Breast epithelium (tissue), 4 donors: ENCODE measurements at places on chromosomes 11 and 22. TPM values are rescaled to one million over a fixed set of nuclear protein-coding genes. Genes with fewer than 3 reads are reported as not detected.
A peak's percentile ranks its signal among the peaks of the same experiment; 100 is the strongest.

GRCh38 chr11:111923351-111923788 lies 4.7 kb downstream of the C11orf52 start:
- H3K4me1 ChIP-seq: peaks cover 14% of the 10 kb centered on the region
- H3K27ac ChIP-seq: peak overlapping the region; percentile 88
- no peak overlapping the region for H3K4me3 ChIP-seq

DNA sequence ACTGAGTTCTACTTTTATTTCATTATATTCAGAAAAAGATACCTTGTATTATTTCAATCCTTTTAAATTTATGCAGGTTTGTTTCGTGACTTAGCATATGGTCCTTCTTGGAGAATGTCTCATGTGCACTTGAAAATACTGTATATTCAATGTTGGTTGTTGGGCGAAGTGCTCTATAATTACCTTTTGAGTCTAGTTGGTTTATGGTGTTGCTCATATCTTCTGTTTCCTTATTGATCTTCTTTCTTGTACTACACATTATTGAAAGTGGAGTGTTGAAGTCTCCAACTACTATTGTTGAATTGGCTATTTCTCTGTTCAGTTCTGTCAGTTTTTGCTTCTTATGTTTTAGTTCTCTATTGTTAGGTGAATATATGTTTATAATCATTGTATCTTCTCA lies 90.4 kb downstream of the KCNQ1OT1 start:
- no peaks in the 10 kb centered on the region for H3K4me1 ChIP-seq
- H3K36me3 ChIP-seq: no peaks in the 10 kb centered on the region
- no peak for DNase-seq

GRCh38 chr22:50341977-50342650 lies 1.0 kb upstream of the PPP6R2 start:
- H3K36me3 ChIP-seq: no peaks in the 10 kb centered on the region
- DNase-seq: peak; percentile 81
- no peaks in the 10 kb centered on the region for H3K27me3 ChIP-seq
- H3K27ac ChIP-seq: peak overlapping the region; percentile 30
- H3K4me1 ChIP-seq: peaks cover 6% of the 10 kb centered on the region
- peak overlapping the region; percentile 96 for H3K4me3 ChIP-seq

DNA sequence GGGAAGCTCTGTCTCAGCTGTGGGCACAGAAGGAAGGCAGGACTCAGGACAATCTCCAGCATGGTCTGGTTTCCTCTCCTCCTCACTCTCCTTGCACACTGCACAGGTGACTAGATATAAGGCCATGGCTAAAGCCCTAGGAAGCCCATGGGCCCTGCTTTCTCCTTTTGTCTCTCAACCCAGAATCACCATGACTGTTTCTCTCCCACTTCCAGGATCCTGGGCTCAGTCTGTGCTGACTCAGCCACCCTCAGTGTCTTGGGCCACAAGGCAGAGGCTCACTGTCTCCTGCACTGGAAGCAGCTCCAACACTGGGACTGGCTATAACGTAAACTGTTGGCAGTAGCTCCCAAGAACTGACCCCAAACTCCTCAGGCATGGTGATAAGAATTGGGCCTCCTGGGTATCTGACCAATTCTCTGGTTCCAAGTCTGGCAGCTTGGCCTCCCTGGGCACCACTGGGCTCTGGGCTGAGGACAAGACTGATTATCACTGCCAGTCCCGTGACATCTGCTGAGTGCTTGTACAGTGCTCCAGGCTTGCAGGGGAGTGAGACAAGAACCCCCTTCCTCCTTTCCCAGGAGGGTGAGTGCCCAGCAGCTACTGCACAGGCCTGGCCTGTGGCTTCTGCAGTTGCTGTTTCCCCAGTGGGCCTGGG lies 104.0 kb upstream of the TOP3B start:
- H3K4me1 ChIP-seq: no peaks in the 10 kb centered on the region
- peaks cover 8% of the 10 kb centered on the region for H3K27me3 ChIP-seq
- H3K27ac ChIP-seq: no peak overlapping the region
- H3K36me3 ChIP-seq: no peaks in the 10 kb centered on the region

GRCh38 chr22:47123827-47124442 lies 361.5 kb downstream of the TBC1D22A start:
- no peak overlapping the region for H3K27ac ChIP-seq
- H3K4me1 ChIP-seq: no peaks in the 10 kb centered on the region
- no peaks in the 10 kb centered on the region for H3K36me3 ChIP-seq
- no peak for DNase-seq
- H3K4me3 ChIP-seq: no peak overlapping the region

DNA sequence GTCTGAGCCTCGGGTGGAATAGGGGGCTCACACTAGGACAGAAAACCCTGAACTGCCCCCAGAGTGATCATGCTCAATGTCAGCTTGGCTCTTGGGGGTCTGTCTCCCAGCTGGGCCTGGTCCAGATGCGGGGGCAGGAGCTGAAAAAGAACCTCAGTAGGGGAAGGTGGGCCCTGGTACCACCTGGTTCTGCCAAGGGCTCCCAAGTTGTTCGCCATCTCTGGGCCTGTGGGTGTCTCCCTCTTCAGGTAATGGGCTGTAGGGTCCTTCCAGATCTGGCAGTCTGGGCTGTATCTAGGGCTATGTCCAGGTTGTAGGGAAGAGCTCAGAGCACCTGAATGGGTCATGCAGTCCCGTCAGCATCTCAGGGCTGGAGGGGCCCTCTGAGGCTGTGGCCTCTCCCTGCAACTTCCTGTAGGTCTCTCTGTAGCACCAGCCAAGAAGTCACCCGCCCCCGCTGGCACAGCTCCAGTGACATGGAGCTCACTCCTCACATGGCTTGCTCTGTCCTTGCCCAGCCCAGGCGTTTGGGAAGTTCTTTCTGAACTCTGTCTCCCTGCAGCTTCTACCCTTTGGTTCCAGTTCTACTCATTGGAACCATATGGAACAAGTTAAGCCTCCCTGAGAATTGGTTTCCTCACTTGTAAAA lies 33.0 kb upstream of the SOX10 start:
- H3K4me3 ChIP-seq: no peak overlapping the region
- no peaks in the 10 kb centered on the region for H3K27me3 ChIP-seq
- peaks cover 18% of the 10 kb centered on the region for H3K4me1 ChIP-seq
- H3K27ac ChIP-seq: peak overlapping the region; percentile 88

GRCh38 chr11:116605543-116606459 lies 167.0 kb downstream of the BUD13 start:
- H3K4me3 ChIP-seq: no peak overlapping the region
- H3K4me1 ChIP-seq: no peaks in the 10 kb centered on the region

DNA sequence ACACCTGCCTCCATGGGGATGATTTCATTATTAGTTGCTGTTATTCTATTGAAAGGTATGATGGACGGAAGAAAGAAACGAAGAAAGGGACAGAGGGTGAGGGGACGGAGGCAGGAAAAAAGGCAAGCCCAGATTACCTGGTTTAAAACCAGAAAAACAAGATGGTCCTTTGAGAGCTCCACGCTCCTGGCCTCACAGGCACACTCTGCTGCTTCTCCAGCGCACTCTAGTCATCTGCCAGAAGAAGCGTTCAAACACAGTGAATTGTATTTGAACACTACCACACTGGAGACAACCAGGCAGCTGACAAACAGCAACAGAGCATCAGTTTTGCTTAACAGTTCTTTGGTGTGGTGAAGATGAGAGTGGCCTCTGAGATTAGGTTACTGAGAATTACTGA lies 216.9 kb downstream of the CADM1 start:
- H3K4me1 ChIP-seq: no peaks in the 10 kb centered on the region
- no peaks in the 10 kb centered on the region for H3K36me3 ChIP-seq
- no peak overlapping the region for H3K4me3 ChIP-seq
- no peak for DNase-seq

- no peak overlapping the region for H3K27ac ChIP-seq
- DNase-seq: no peak
- H3K27me3 ChIP-seq: no peaks in the 10 kb centered on the region
- peaks cover under 1% of the 10 kb centered on the region for H3K4me1 ChIP-seq
- H3K36me3 ChIP-seq: no peaks in the 10 kb centered on the region
These were observed 6.9 kb downstream of the POU2AF3 start for GRCh38 chr11:111305162-111305802.

- no peak overlapping the region for H3K27ac ChIP-seq
- H3K4me1 ChIP-seq: peaks cover 5% of the 10 kb centered on the region
- H3K36me3 ChIP-seq: no peaks in the 10 kb centered on the region
- no peak for DNase-seq
- H3K27me3 ChIP-seq: no peaks in the 10 kb centered on the region
- no peak overlapping the region for H3K4me3 ChIP-seq
These were observed 3.9 kb downstream of the CDC45 start for GRCh38 chr22:19483481-19484244.

DNA sequence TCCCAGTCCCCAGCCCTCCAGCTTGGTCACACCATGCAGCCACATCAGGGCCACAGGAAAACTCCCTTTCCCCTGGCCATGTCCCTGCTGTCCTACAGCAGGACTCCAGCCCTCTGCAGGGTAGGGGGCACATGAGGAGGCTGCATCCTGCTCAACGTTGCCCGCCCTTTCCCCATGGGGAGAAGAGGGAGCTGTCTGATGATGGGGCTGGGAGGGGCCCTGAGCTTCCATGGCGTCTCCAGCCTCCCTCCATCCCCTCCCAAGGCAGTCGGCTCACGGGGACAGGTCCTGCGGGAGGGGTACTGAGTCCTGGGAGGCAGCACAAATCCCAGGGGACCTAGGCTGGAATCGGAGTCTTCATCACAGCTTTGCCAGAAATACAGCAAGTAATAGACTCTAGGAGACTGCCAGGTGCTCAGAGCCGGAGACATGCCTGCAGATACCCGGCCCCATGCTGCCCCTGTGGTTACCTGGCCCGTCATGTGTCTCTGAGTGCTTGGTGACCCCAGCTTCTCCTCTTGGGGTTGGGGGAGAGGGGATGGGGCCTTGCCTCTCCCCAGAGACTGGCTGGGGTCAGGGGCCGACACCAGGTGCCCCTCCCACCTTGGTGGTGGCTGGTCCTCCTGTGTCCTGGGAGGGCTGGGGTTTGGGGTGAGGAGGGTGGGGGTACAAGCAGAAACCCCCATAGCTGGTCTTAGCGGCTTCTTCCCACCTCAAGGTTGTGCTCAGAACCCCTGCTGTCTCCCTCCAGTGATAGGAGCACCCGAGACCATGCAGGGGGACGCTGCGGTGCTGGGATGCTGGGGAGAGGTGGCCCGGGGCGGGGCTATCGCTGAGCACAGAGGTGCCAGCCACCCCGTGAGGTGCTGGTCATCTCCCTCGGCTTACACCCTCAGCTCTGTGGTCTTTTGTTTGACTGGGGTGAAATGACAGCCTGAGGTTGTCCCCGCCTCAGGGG lies 2.3 kb downstream of the MRGPRE start:
- no peaks in the 10 kb centered on the region for H3K27me3 ChIP-seq
- no peaks in the 10 kb centered on the region for H3K4me1 ChIP-seq
- H3K36me3 ChIP-seq: no peaks in the 10 kb centered on the region
- no peak overlapping the region for H3K4me3 ChIP-seq

GRCh38 chr11:69401715-69402114 lies 79.7 kb upstream of the LINC01488 start:
- no peaks in the 10 kb centered on the region for H3K36me3 ChIP-seq
- no peaks in the 10 kb centered on the region for H3K4me1 ChIP-seq
- no peak for DNase-seq
- no peaks in the 10 kb centered on the region for H3K27me3 ChIP-seq
- no peak overlapping the region for H3K27ac ChIP-seq

GRCh38 chr22:42280140-42280539 lies 9.7 kb upstream of the TCF20 start:
- no peak overlapping the region for H3K27ac ChIP-seq
- H3K36me3 ChIP-seq: no peaks in the 10 kb centered on the region
- no peaks in the 10 kb centered on the region for H3K27me3 ChIP-seq

DNA sequence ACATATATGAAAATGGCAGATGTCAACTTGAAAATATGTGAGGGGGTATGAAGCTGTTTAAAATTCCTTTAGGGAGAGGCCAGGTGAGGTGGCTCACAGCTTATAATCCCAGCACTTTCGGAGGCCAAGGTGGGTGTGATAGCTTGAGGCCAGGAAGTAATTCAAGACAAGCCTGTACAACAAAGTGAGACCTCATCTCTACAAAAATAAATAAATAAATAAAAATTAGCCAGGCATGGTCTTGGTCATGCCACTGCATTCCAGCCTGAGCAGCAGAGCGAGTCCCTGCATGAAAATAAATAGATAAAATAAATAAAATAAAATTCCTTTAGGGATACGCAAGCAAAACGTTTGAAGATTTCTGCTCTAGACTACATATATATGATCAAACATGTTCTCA lies 38.1 kb upstream of the FAM181B start:
- no peaks in the 10 kb centered on the region for H3K4me1 ChIP-seq
- DNase-seq: no peak
- no peak overlapping the region for H3K4me3 ChIP-seq

DNA sequence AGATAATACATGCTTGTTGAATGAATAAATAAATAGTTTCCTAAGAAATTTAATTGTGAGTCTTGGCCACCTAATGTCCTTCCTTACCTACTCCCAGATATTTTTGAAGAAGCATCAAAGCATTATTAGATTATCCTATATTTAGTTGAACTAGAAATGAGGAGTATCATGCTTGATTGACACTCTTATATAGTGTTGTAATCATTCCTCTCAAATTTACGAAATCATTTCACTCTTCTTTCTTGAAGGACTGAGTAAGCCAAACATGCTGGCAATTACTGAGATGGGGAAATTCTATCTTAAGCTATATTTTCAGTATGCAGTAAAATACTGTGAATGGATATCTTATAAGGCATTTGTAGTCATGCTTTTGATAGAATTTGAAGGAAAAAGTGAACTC lies 189.0 kb downstream of the LUZP2 start:
- no peaks in the 10 kb centered on the region for H3K4me1 ChIP-seq
- no peaks in the 10 kb centered on the region for H3K36me3 ChIP-seq
- no peak overlapping the region for H3K27ac ChIP-seq
- H3K27me3 ChIP-seq: no peaks in the 10 kb centered on the region
- DNase-seq: no peak

DNA sequence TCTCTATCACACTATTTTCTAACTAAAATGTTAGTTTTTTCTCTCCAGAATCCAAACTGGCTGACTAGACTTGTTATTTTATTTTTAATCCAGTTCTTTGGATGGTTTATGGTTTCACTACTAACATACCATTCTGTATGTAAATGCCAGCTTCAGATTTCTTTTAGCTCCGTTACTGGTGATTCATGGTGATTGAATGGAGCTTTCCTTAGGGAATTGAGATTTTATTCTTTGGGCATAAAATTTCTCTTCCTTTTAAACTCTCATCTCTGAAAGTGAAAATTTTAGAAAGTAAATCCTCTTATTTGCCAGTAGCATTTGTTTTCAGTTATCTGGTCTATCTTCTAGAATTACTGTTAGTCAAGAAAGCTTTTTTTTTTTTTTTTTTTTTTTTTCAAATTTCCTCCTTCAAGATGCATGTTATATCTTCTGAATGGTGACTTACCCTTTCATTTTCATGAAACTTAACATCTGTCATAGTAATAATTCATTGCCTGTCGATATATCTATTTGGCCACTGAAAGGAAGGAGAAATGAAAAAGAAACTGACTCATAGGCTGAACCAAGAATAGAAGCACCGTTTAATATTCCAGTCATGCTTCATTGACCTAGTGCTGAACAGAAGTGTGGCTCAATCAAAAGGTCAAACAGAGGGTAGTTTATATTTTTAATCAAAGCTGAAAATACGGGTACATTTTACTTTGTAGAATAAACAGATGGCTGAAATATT lies 6.4 kb downstream of the ENDOD1 start:
- H3K27me3 ChIP-seq: no peaks in the 10 kb centered on the region
- H3K27ac ChIP-seq: no peak overlapping the region
- H3K36me3 ChIP-seq: no peaks in the 10 kb centered on the region
- H3K4me1 ChIP-seq: peaks cover 3% of the 10 kb centered on the region

TIGD3 gene
- 1.3 TPM for total RNA-seq

TCP11L1 gene
- total RNA-seq: 34.7 TPM

NRGN gene
- total RNA-seq: 0.48 TPM

CCDC81 gene
- total RNA-seq: 0.96 TPM

TBX10 gene
- total RNA-seq: not detected

THOC5 gene
- 33.2 TPM for total RNA-seq

ABTB2 gene
- total RNA-seq: 1.9 TPM

KDM4D gene
- 0.96 TPM for total RNA-seq

CRYBB3 gene
- 0.66 TPM for total RNA-seq

ESAM gene
- 19.8 TPM for total RNA-seq

SEC14L6 gene
- 0.73 TPM for total RNA-seq

CATSPERZ gene
- not detected for total RNA-seq

F2 gene
- total RNA-seq: not detected
